EL (cell line): ENCODE measurements at places on chromosomes 12 and 14.

DNA sequence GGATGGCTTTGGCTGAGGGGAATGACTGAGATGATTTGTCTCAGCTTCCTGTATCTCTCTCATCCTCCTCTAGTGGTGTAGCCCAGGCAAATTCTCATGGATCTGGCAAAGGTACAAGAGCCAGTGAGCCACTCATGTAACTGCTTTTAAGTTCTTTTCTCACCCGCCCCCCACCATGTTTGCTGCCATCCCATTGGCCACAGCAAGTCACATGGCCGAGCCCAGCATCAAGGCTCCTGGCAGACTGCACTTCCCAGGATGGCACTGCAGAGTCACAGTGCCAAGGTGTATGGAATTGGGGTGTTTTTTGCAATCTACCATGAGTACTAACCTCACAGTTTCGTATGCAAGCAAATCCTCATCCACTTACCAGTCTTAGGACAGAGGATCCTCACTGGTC lies 50.9 kb downstream of the CHST11 start:
- DNase-seq: peak; percentile 9

- DNase-seq: no peak
These were observed 108.1 kb downstream of the MGAT4C start for GRCh38 chr12:86148071-86148470.

- peak; percentile 85 for DNase-seq
These were observed at the start of gene MEG3 for GRCh38 chr14:100825713-100826331. Gene MEG3, plus strand, starts transcription at chr14:100826118.

- peak; percentile 54 for DNase-seq
These were observed 241.4 kb downstream of the PHLDA1 start for GRCh38 chr12:75790219-75790618.

DNA sequence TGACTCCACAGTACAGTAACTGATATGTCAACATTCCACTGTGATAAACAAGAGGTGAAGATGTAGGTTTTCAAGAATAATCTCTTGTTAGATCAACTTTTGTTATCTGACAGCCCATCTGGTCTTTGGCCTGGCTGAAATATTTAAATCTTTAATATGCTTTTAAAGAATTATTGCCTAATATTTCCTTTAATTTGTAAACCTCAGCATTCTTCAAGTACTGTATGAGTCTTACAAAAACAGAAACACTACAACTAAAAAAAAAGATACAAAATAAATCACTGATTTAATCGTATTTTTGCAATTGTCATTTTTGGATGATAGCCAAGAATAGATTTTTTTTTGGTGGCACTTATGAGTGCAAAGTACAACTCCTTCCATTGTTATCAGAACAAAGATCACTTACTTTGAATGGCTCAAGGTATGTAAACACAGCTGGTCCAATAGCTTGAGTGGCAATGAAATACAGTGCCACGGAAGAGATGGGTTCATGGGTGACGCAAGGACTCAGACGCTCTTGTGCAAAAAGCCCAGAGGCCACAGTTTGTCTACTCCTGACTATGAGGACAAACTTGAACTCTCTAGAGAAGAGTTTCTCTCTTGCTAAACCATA lies 109.5 kb downstream of the PAX9 start:
- no peak for DNase-seq

GRCh38 chr12:75603475-75603874 lies 92.1 kb upstream of the KRR1 start:
- DNase-seq: peak; percentile 31

- DNase-seq: no peak
These were observed 67.1 kb downstream of the BLTP3B start for GRCh38 chr12:100075598-100075997.

DNA sequence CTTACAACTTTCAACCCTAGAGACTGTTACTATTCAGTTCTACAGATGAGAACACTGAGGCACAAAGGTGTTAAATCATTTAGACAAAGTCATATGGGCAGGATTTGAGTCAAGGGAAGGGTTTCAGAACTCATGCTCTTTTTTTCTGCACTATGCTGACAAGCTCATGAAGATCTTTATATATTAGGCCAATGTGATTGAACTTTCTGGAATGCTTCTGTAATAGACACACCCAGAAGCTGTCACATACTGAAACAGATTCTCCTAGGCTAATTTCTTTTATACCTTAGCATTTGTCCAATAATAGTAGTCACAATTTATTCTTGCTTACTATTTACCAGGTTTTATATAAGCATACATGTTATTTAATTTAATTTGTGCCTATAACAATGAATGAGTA lies 164.0 kb downstream of the ALG10B start:
- DNase-seq: no peak

DNA sequence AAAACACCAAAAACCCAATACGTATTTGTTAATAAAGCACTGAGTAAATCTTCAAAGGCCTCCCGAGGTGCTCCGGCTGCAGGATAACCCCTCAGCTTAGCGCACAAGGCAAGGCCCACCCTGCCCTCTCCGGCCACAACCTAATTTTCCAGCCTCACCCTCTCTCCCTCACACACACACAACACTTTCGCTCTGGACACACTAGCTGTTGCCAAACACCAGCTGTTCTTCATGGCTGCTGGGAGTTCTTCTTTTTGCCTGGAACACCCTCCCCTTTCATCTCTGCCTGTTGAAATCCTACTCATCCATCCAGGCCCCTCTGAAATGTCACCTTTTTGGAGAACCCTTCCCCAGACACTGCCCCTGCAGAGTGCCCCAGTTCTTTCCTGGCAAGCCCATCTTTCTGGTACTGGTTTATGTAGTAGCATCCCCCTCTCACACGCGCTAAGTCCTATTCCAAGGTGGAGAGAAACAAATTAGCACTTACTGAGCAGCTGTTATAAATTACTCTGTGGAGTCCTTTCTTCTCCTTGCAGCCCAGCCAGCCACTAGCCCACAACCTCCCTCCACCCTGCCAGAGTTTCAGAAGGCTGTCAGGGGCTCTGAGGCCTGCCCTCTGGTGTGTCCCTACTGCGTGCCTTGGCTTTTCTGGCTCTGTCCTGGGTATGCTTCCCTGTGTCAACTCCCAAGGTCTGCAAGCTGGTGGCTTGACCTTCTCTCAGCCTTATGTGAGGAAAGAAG lies 805 bp upstream of the CRACR2A start:
- DNase-seq: no peak

GRCh38 chr14:53581504-53581903 lies 375.1 kb downstream of the BMP4 start:
- no peak for DNase-seq

DNA sequence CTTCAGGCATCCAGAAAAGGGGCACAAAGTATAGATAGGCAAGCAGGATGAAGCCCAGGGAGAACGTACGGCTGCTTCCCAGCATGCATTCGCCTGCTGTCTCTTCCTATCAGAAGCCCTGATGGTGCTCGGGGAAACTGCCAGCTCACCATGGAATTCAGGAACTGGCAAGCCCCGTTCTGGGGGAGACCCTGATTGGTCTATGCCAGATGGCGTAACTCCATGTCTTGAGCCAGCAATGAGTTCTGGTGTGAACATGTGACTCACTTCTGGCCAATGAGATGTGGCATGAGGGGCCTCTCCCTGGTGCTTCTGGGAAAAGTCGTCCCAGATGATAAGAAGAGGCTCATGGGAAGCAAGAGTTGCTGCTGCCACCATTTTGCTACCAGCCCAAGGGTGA lies 270.8 kb downstream of the BCL11B start:
- DNase-seq: no peak

DNA sequence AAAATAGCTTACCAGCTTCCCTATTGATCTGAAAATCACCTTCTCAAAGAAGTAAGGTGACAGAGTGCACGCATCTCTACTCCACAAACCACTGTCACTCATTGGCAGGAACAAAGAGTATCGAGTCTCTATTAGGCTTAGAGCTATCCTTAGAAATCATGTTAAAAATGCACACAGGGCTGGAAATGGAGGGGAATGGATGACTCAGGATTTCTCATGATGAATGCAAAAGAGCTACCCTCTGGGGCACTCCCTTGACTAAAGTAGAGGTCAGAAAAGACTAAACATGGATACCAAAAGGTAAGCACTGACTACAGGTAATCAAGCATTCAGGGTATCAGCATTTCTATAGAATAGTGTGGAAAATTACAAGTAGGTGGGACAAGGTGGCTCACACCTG lies 96.1 kb upstream of the ANO4 start:
- peak; percentile 11 for DNase-seq

DNA sequence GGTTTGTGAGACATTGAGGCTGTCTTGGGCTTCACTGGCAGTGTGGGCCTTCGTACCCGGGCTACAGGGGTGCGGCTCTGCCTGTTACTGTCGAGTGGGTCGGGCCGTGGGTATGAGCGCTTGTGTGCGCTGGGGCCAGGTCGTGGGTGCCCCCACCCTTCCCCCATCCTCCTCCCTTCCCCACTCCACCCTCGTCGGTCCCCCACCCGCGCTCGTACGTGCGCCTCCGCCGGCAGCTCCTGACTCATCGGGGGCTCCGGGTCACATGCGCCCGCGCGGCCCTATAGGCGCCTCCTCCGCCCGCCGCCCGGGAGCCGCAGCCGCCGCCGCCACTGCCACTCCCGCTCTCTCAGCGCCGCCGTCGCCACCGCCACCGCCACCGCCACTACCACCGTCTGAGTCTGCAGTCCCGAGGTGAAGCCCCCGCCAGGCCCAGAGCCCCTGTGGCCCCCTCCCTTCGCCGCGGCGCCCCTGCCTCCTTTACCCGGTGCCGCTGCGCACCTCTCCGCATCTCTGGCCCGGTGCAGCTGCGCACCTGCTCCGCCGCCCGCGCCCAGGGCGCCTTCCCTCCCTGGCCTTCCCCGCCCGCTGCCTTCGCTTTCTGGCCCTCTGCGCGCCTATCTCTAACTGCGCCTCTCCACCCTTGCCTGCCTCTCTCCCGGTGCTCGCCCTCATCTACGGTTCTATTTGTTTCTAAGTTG lies at the start of gene ENO2:
ENO2 (plus strand) TSS at position 335 of the 701 bp plus-strand sequence. CDS start 1,253 bp downstream, outside the sequence.
- DNase-seq: peak; percentile 81

DNA sequence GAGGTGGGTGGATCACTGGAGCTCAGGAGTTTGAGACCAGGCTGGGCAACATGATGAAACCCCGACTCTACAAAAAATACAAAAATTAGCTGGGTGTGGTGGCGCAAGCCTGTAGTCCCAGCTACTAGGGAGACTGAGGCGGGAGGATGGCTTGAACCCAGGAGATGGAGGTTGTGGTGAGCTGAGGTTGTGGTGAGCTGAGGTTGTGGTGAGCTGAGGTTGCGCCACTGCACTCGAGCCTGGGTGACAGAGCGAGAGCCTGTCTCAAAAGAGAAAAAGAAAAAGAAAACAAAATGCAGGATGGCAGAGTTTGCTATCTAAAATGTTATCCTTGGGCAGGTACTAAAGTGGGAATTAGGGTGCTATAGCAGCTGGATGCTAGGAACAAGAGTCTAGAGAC lies 10.8 kb upstream of the GPRC5A start:
- DNase-seq: no peak

- DNase-seq: peak; percentile 60
These were observed 212.8 kb upstream of the KITLG start for GRCh38 chr12:88793096-88793495.

- peak; percentile 29 for DNase-seq
These were observed 7.2 kb upstream of the ANKRD9 start for GRCh38 chr14:102516531-102517391.

- DNase-seq: peak; percentile 77
These were observed 16.5 kb downstream of the CCER1 start for GRCh38 chr12:90938451-90938850.

DNA sequence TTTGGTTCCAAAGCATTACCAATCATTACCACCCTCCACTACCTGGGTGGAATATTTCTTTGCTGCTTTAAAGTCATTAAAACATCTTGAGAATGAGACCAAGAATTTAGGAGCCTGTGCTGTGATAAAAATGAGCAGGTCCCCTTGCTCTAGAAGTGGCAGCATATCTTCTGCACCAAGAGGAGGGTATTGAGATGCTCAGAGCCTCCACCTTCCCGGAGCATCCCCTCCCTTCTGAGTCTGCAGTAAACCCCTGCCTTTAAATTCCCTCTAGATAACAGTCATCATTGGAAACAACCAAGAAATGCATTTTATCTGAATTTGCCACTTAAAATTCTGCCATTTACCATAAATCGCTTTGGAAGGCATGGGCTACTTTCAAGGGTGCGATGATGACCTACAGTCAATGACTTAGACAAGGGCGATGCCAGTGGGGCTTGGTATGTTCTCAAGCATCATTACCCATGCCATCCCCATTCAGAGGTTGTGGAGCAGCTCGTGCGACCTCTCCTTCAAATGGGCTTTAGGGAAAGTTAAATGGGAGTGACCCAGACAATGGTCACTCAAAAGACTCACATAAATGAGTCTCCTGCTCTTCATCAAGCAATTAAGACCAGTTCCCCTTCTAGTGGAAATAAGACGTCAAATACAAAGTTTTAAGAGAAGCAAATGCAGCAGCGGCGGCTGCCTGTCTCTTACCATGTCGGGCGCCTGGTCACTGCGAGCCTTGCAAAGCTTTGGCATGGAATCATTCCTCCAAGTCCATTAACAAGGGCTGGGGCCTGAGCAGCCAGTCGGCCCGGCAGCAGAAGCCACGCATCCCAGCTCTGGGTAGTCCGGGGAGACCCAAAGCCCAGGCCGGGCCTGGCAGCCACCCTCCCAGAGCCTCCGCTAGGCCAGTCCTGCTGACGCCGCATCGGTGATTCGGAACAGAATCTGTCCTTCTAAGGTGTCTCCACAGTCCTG lies 334.5 kb downstream of the TMEM121 start:
- no peak for DNase-seq

- no peak for DNase-seq
These were observed 693.9 kb downstream of the MED13L start for GRCh38 chr12:115583591-115583990.

- DNase-seq: no peak
These were observed 114.0 kb downstream of the MSRB3 start for GRCh38 chr12:65392491-65392890.

DNA sequence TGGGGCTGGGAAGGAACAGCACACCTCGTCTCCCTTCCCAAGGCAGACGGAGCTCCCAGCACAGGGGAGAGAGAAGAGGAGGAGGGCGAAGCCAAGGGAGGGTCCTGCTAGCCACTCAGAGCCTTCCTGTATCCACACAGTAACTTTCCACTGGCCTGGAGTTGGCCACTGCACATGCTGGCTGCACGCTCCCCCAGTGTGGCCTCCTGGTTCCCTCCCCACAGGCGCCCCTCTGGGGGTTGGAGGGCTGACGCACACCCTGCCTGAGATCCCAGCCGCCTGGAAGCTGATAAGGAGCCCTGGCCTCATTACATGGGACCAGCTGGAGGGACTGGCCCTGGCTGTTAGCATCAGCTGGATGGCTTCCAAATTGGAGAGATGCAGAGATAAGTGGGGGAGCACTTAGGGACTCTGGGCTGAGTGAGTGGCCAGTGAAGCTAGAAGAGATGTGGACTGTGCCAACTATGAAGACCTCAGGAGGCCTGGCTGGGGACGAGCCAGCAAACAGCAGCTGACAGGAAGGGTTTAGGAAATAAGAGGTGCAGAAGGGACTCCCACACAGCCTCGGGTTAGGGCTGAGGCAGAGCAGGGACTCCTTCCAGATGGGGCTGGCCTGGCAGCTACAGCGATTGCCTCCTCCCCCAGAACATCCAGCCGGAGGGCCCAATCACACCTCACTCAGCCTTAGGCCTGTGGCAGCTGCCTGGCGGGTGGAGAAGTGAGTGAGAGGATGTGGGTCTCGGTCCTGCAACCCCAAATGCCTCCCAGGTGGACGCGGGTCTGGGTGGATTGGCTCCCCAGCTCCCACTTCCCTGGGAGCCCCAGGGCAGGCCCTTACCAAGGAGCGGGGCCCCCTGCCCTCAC lies 26.3 kb upstream of the BCDIN3D start:
- peak; percentile 96 for DNase-seq

- DNase-seq: no peak
These were observed 1037.8 kb downstream of the TMEM121 start for GRCh38 chr14:106564058-106564643.

- no peak for DNase-seq
These were observed 170.3 kb upstream of the LMNTD1 start for GRCh38 chr12:25723336-25723735.

- DNase-seq: no peak
These were observed 32.2 kb downstream of the BRAP start for GRCh38 chr12:111653596-111653995.

GRCh38 chr12:65814038-65814437 lies 10.2 kb upstream of the HMGA2 start:
- DNase-seq: no peak
